ENCODE measurements at places on chromosomes 6 and 20.
A peak's percentile ranks its signal among the peaks of the same experiment; 100 is the strongest.

GRCh38 chr6:137693711-137694110, 173.3 kb upstream of the TNFAIP3 start:
- peak; percentile 69 for DNase-seq

- no peak for DNase-seq
Observed at GRCh38 chr6:170175644-170176135, 115.2 kb downstream of the DLL1 start.

DNA sequence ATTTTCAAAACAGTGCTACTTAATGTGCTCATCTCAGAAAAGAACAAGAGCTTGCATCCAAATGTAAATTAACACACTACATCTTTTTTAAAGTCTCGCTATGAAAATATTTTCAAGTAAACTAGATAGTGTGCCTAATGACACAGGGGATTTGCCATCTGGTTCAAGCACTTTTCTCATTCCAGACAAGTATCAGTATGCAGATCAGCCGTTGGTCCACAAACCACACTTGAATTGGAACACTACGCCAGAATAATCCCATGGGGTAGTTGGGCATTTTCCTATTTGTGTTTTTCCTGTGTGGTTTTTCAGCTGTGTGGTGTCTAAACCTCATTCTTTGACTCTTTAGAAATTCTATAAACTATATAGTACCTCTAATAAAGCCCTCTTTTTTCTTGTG, 256.2 kb downstream of the EPHA7 start:
- DNase-seq, result no peak

DNA sequence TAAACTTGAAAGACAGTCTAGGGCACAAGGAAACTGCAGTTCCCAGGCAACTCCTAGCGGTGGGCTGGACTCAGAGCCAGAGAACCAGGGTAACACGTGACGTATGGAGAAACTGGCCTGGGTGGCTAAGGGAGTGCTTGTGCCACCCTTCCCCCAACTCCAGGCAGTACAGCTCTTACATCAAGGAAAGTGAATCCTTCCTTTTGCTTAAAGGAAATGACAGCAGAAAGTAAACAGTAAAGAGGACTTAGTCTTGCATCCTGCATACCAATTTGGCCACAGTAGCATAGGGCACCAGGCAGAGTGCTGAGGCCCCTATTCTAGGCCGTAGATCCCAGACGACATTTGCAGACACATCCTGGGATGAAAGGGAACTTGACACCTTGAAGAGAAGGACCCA, 322.8 kb downstream of the CD109 start:
- DNase-seq, result no peak

DNA sequence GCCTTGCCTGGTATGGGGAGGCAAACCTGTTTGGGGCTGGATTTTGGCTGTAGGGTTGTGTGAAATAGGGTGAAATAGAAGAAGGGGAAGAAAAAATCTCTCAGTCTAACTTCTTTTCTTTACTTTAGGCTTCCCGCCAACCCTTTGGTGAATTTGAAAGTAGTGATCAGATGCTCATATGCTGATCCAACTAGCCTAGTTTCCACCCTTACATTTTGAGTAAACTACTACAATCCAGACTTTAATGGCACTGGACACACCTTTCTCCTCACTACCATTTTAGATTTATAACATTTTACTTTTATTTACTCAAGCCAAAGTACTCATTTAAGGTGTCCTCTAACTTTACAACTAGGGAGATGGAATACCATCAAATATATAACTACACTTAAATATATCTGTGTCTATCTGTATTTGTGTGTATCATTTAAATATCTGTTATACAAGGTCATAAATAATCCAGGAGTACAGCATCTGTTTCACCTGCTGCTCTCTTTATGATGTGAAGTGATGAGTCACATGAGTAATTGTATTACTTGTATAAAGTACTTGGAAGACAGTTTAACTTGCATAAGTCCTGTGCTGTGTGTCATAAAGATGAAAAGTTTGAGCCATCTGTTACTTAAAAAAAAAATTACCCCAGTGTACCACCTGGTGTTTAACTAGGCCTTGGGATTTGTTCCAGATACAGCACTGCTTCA, 172.1 kb downstream of the CDKAL1 start:
- no peak for DNase-seq

GRCh38 chr6:35185971-35186370, 27.8 kb upstream of the SCUBE3 start:
- DNase-seq, result no peak

- no peak for DNase-seq
Observed at GRCh38 chr6:111481836-111482187, 1.2 kb downstream of the REV3L start.

DNA sequence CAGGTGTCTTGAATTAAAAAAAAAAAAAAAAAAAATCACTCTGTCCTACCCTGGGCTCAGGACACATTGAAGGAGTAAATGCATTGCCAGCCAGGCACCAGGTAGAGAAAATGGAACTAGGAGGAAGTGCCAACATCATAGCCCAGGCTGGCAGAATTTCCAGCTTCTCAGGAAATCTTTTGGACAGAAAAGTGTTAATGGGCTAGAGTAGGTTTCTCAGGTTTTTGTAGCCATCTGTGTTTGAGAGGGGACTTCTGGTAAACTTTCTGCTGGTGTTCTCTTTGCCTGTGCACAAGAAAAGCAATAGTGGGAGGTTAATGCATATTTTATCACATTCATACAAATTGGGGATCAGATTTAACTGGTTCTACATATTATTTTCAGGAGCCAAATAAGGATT, 678.3 kb upstream of the NRSN1 start:
- no peak for DNase-seq

- no peak for DNase-seq
Observed at GRCh38 chr6:166588691-166589336, 2.3 kb upstream of the RAMACL start.

DNA sequence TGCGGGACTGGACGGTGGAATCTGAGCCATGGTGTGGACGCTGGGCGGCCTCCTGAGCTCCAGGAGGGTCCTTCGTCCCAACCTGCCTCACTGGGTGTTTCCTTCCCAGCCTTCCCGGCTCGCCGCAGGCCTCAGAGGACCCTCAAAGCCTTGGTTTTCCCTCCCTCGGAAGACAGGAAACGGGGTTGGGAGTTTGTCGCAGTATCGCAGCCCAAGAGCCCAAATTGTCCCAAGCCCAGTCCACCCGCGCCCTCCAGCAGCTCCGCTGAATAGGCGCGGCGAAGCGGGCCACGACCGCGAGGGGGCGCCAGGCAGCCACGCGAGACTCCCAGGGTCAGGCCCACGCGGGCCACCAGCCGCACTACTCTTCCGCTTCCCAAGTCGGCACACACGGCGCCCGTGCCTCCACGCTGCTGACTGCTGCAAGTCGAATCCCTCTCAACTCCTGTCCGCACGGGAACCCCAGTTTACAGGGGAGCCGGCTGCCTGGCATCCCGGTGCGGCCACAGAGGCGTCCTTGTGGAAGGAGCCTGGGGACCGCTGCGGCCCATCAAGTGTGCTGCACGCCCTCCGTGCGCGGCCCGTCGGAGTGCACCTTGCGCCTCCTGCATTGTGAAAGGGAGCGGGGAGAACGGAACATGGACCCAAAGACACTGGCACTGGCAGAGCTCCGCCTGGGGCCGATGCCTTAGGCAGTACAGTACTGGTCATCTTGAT, 40.4 kb upstream of the HMGA1 start:
- peak; percentile 63 for DNase-seq

GRCh38 chr20:21982559-21982958, 277.1 kb downstream of the PAX1 start:
- DNase-seq, result no peak

DNA sequence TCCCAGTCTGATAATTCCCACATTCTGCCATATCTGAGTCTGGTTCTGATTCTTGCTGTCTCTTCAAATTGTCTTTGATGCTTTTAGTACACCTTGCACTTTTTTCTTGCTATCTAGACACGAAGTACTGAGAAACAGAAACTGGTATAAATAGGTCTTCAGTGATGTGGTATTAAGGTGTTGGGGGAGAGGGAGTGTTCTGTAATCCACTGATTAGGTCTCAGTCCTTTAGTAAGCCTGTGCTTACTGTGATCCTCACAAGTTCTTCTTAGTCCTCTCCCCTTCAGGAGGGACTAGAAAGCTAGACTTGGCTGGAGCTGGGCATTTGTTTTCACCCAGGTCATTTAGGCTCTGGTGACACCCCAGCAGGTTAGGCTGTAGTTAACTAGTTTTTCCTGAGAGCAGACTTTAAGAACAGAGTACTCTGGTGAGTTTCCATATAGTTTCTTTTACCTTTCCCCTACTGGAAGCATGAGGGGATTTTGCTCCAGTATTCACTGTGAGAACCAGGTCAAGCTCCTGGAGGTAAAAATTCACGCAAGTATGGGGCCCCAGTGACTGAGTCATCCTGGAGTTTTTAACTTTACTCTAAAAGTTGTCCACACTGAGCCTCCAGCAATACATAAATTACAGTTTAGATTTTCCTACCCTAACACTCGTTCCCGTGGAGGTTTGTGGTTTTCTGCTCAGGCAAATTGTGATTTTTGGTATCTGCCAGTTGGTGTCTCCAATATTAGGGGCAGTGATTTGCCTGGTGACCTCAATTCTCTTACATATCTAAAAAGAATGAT, 154.6 kb downstream of the CDKAL1 start:
- peak; percentile 47 for DNase-seq

DNA sequence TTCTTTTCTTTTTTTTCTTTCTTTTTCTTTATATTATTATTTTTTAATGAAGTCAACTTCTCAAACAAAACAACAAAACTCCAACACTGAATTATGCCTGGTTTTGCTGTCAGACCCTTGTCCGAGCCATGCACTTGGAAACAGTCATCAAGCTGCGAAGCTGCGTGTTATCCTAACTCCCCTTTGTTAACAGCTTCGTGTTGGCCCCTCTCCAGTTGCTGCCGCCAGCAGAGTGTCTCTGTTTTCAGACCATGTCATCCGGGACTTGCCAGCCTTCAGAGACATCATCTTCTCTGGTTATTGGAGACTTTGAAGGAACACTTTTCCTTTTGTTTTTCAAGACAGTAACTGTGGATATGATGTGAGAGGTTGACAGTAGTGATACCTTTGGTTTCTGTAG, 83.1 kb downstream of the TRMT11 start:
- no peak for DNase-seq

- DNase-seq, result no peak
Observed at GRCh38 chr20:37346535-37347346, 801 bp downstream of the SRC start.

DNA sequence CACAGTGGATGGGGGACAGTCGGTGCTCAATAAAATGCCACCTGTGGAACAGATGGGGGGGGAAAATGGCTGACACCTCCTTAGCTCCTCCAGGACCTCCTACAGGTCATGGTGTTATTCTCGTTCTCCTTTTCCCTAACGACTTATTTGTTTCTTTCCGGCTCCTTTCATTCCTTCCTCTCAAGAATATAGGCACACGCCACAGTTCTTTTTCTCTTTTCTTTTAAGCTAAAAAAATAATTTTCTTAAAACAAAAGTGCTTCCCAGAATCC, 1.4 kb upstream of the RNASET2 start:
- DNase-seq, result no peak

DNA sequence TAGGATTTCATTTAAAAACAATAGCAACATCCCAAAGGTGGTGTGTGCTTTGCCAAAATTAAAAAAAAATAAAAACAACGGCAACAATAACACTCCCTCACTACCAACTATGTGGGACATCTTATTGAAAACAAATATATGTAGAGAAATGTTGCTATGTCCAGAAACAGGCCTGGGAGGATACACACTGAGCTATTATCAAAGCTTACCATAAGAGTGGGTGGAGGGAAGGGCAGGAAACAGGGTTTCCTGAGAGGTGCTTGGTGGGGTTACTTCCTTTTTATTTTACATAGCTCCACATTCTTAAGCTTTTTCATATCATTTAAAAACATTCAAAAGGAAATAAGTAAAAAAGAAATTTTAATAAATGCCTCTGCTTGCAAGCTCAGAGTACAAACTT, 150.0 kb upstream of the RIPOR2 start:
- DNase-seq, result no peak

GRCh38 chr20:50671626-50672025, 19.7 kb downstream of the RIPOR3 start:
- DNase-seq, result no peak

- no peak for DNase-seq
Observed at GRCh38 chr6:27517928-27518787, 45.3 kb upstream of the ZNF184 start.

DNA sequence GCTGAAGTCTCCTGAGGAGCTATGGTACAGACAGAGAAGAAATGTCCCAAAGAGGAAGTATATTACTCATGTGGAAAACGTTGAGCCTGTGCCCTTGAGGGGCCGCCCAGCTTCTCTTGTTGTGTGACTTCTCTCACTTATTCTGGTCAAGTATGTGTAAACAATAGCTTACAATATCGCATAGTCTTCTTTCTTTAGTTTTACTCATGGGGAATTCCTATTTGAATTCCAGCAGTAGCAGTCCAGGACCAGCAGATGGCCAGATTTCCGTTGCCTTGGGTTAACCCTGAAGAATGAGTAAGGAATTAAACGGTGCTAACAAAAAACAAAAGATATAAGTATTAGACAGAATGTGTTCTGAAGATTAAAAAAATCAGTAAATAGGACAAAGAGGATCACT, 522.0 kb upstream of the GJE1 start:
- peak; percentile 81 for DNase-seq

DNA sequence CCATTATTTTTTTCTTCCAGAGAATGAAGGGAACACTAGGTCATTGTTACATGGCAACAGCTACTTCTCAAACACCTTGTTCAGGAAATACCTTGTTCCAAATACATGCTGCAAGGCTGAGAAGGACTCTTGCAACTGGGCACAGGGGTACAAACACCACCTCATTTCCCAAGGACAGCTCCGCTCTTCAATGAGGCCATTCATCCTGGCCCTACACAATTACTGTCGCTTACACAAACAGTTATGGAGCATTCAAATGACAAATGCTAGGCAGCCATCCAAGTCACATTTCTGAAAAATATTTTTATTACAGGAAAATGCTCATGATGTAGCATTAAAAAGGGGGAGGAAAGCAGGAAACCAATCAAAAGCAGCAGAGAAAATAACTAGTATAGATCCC, 611.9 kb downstream of the DHX35 start:
- DNase-seq, result no peak

DNA sequence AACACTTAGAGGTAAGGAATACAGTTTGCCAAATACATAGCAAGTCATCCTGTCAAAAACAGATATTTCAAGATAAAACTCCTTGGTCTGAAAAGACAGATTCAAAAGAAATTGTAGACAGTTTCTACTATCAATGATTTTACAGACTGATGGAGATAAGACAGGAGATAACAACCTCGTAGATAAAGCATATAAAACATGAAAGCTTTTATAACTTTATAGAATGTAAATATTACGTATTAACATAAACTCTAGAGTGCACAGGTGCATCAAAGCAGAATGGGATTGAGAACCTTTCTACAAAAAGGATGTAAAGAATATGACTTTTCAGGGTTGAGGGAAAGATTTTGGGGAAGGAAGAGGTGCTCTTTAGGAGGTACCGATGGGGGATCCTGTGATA, 158.0 kb upstream of the CENPW start:
- DNase-seq, result no peak

DNA sequence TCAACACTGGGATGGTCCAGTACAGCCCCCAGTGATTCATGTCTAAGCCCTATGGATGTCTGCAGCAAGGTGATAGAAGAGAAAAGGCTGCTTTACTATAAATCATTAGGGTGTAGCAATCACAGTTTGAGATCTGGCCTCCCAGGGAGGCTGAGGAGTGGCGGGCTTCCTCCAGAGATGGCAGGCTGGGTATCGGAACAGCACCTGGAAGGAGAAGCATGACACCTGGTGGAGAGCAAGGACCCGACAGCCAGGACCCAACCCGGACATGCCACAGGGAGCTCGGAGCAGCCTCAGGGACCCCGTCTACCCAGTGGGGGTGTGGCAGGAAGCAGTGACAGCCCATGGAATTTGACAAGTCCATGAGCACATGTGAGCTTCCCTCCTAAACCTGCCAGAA, 114.8 kb upstream of the CD93 start:
- DNase-seq, result peak; percentile 70

All from trophoblast cell (in vitro differentiated cells and primary cell).